Right atrium auricular region (tissue), 2 donors: ENCODE measurements at places on chromosomes 7 and 10.

- DNase-seq, result no peak
Measured at GRCh38 chr7:133556553-133556952, 303.7 kb downstream of the EXOC4 start.

GRCh38 chr10:18611168-18611567 lies 40.2 kb downstream of the NSUN6 start:
- DNase-seq, result no peak

GRCh38 chr7:140448781-140449480 lies 30.4 kb downstream of the MKRN1 start:
- no peak for DNase-seq

DNA sequence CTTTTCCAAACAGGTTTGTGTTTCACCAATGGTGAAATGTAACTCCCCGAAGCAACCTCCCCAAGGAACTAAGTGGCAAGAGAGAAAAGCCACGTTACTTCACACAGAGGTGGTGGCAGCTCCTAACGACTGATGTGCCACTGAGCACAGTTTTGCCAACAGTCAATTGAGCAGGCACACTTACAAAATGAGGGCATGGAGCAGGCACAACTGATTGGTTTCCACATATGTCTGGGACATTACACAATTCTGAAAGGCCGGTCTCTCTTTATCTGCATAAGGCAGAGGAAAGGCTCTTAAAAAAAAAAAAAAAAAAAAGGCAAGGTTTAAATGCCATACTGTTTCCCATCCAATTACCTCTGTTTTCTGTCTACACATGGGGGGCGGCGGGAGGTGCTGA lies 86.7 kb downstream of the GFRA1 start:
- DNase-seq, result no peak

DNA sequence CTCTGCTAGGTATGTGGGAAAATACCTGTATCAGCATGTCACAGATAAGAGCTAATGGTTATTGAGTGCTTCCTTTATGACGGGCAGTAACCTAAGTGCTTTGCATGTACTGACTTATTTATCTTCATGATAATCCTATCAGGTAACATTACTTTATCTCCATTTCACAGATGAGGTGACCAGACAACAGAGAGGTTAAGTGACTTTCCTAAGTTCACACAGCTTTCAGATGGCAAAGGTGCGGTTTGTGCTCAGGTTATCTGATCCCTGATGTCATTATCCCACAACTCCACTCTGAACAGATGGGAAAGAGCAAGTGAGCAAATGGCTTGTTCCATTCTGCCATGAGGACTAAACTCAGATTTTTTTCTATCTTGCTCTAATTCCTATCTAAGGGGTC lies 217.0 kb upstream of the PODXL start:
- DNase-seq, result no peak

DNA sequence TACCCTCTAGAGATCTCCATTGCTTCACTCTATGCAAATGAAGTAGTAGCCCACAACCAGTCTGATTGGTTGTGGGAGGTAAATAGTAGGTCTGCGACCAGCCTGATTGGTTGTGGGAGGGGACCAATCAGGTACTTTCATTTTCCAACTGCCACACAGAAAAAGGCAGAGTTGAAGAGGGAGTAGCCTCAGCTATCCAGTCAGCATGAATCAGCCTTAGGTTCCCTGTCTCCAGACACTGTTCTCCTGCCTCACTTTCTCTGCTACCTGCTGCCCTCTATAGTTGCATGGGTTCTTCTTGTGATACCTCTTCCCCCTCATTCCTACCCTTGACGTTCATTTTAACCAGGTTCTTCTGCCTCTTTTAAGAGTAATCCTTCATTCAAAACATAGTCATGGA lies 114.5 kb upstream of the LYZL1 start:
- DNase-seq, result no peak

DNA sequence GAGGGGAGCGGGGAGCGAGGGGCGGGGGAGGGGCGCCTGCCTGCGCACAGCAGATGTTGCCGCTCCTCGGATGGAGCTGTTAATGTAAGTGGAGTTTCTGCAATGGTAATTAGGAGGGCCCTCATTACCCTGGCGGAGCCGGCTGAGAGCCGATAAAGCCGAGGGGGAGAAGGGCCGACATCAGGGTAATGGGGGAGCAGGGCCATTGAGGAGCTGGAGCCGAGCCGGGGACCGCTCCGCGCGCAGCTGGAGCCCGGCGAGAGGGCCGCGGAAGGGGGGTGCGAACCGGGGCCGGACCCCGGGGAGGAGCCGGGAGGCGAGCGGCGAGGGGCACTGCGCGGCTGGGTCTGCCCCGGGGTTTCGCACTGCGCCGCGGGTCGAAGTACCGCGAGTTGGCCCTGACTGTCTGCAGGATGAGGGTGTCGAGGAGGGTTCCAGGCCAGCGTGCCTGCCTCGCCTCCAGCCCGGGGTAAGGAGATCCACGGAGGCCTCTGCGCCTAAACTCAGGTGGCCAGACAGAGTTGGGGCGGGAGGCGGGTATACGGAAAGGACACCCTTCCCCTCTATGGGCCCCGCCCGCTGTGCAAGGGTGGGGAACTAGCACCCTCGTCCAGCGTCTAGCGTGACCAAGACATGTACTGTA lies 55.0 kb upstream of the LBX1 start:
- no peak for DNase-seq

DNA sequence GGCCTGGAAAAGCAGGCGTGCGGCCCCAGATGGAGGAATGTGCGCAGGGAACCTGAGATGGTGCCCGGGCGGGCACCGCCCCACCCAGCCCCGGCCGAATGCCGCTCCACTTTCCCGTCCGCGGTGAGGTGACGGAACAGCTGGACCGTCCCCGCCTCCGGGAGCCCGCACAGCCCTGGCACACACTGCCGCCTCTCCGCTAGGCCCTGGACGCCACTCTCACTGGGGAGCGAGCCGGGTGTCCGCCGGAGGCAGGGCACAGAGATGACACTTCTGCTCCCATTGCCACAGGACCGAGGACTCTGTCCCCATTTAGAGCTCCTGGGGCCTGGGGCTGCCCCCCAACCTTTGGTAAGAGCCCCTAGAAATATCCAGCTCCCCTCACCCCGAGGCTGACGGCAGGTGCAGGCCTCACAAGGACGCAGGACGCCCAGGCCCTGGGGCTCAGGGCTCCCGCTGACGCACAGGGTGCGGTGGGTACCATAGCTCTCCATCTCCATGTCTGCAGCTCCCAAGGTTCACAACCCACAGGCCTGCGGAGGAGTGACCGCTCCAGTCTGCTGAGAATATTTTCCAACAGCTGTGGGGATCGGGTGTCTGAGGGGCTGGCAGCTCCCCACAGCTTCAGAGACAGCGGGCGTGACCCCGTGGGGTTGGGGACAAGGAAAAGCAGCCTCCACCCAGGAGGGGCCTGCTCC lies 52.2 kb upstream of the PDGFA start:
- DNase-seq, result no peak

DNA sequence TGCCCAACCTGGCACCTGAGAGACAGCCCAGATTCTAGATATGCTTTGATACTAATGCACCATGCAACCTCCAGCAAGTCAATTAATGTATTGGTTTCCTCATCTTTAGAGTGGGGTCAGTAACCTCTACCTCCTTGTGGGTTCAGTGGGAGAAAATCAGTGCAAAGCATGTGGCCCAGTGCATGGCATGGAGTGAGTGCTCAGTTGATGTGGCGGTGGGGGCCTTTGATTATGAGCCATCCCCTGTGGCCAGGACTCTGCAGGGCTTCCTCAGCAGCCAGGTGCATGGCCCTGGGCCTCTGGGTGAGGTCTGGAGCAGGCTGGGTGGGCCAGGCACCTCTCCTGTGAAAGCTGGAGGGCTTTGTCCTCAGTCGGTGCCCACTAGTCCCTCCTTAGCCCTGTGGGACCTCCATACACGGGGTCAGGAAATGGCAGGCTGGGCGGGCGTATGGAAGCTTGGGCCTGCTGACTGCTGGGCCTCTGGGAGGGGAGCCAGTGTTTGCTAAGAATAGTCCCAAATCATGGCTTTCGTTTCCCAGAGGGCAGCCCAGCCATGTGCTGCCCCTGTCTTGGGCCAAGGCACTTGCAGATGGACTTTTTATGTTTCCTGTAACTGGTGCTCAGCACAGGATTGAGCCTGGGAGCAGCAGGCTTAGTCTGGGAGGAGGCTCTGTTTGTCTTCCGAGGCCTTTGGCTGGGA lies 3.4 kb downstream of the PALD1 start:
- DNase-seq, result peak; percentile 75
